ENCODE measurements at places on chromosomes 13 and 19.

GRCh38 chr13:92136449-92137155 is 738.2 kb downstream of the GPC5 start:
- DNase-seq, result no peak

GRCh38 chr13:83057119-83057518 is 825.2 kb downstream of the SLITRK1 start:
- DNase-seq, result no peak

- no peak for DNase-seq
These were observed 6.5 kb upstream of the ZNF528 start for GRCh38 chr19:52391135-52391534.

- DNase-seq, result no peak
These were observed 288.7 kb downstream of the EFNB2 start for GRCh38 chr13:106246666-106247188.

DNA sequence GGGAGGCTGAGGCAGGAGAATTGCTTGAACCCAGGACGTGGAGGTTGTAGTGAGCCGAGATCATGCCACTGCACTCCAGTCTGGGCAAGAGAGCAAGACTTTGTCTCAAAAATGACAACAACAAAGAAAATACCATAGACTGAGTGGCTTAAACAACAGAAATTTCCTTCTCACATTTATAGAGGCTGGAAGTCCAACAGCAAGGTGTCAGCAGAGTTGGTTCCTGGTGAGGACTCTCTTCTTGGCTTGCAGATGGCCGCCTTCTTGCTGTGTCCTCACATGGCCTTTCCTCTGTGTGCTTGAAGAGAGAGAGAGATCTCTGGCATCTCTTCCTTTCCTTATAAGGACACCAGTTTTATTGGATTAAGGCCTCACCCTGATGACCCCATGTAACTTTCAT is 56.1 kb upstream of the ADGRE5 start:
- DNase-seq, result no peak

GRCh38 chr13:110826861-110827672 is 87.8 kb downstream of the ANKRD10 start:
- no peak for DNase-seq

DNA sequence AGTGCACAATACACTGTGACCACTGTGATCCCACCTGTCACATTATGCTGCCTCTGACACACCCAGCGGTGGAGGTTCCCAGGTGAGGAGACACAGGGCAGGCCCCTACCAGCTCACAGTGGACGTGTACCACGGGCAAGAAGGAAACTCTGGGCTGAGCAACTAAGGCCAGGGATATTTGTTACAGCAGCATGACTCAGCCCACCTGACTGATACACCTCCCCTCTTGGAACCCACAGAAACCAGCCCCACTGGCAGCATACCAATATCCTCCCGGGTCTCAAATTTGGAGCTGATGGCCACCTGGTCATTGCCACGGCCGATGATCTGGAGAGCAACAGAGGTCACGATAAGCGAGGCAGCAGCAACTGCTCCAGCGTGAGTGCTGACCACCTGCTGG is 14.9 kb downstream of the KLC3 start:
- no peak for DNase-seq

GRCh38 chr13:80040981-80041317 is 300.0 kb downstream of the SPRY2 start:
- DNase-seq, result no peak

Data from DMS79 treated with DMSO at 0.1 percent for 48 hours (cell line).